Skin of body (tissue), 3 donors: ENCODE measurements at places on chromosomes 7 and 10. TPM values are rescaled to one million over a fixed set of nuclear protein-coding genes. Genes with fewer than 3 reads are reported as not detected.

The CALML3 gene
- 9.8 TPM for total RNA-seq

The EVX1 gene
- not detected for total RNA-seq

The CAMK2B gene
- total RNA-seq: 2.2 TPM

The SUGCT gene
- total RNA-seq: 5.2 TPM
